ENCODE measurements at places on chromosomes 6 and 20. TPM values are rescaled to one million over a fixed set of nuclear protein-coding genes. Genes with fewer than 3 reads are reported as not detected.

DNA sequence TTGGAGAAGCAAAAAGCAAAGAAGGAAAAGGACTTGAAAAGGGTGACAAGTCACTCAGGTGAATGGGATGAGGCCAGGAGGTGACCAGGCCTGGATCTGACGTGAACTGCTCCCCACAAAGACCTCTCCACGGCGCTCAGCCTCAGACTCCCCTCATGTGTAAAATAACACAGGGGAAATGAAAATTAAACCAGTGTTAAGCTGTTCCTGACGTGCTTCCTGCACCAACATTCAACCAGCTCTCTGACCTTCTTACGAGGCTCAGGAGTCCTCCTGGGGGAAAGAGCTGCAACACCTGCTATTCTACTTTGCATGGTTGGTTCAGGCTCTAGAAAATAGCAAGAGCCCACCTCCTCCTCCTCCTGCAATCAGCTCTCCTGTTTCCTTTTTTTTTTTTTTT, 256.7 kb downstream of the ATXN1 start:
- no peak overlapping the region for H3K27ac ChIP-seq
- no peak overlapping the region for H3K4me3 ChIP-seq
- no peaks in the 10 kb centered on the region for H3K36me3 ChIP-seq
- DNase-seq: no peak

DNA sequence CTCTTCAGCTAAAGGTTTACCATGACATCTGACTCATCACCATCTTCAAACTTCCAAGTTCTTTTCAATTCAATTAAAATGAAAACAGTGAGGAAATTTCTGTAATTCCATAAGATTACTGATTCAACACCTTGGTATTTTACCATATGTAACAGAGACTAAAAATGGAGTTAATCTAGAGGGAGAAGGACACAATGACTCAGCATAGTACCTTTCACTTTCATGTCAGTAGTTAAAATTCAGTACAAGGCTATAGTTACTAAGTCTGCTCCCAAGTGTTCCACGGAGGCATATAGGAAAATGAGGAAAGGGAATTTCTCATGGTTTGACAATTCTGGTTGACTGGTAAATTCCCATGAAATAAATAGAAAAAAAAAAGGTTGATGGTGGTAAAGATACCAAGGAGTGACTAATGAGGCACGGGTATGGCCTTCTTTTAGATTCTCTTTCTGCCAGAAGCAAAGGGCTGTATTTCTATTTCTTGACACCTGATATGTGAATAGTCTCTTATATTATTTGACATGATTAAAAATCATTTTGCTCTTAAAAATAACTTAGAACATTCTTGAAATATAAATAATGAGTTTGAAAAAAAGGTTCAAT, 526.7 kb upstream of the ADGRB3 start:
- DNase-seq: no peak
- H3K4me1 ChIP-seq: no peaks in the 10 kb centered on the region
- H3K4me3 ChIP-seq: no peak overlapping the region
- no peak overlapping the region for H3K27ac ChIP-seq
- H3K36me3 ChIP-seq: no peaks in the 10 kb centered on the region
- H3K27me3 ChIP-seq: no peaks in the 10 kb centered on the region

Gene IL17A
- not detected for total RNA-seq

GRCh38 chr20:17904027-17904426, 64.6 kb downstream of the SNX5 start:
- H3K27ac ChIP-seq: no peak overlapping the region
- no peak overlapping the region for H3K4me3 ChIP-seq
- H3K27me3 ChIP-seq: peaks cover 12% of the 10 kb centered on the region

- no peak for DNase-seq
- H3K27ac ChIP-seq: no peak overlapping the region
- H3K4me1 ChIP-seq: no peaks in the 10 kb centered on the region
- H3K36me3 ChIP-seq: no peaks in the 10 kb centered on the region
- no peaks in the 10 kb centered on the region for H3K27me3 ChIP-seq
These were observed 632.9 kb downstream of the MAFB start for GRCh38 chr20:40056171-40056570.

DNA sequence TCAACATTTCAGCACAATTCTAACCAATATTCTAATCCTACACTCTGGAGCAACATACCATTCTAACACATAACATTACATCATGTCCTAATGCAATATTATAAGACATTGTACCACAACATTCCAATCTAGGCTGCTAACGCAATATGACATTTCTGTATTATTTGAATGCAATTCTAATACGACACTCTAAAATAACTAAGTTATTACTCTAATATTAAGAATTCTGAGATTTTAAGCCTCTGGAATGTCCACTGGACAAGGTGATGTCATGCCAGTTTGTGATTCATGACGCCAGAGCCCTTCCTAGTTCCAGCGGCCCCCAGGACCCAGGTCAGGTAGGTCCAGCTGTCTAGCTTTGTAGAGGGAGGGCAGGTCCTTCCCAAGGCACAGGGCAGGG, 69.7 kb upstream of the SIRPA start:
- H3K27me3 ChIP-seq: peaks cover 30% of the 10 kb centered on the region
- no peak overlapping the region for H3K27ac ChIP-seq
- no peaks in the 10 kb centered on the region for H3K4me1 ChIP-seq
- DNase-seq: no peak
- no peaks in the 10 kb centered on the region for H3K36me3 ChIP-seq

- H3K27ac ChIP-seq: no peak overlapping the region
- no peak for DNase-seq
- peaks cover 14% of the 10 kb centered on the region for H3K4me1 ChIP-seq
- no peaks in the 10 kb centered on the region for H3K27me3 ChIP-seq
- no peaks in the 10 kb centered on the region for H3K36me3 ChIP-seq
- H3K4me3 ChIP-seq: no peak overlapping the region
These were observed 44.6 kb upstream of the TBC1D7 start for GRCh38 chr6:13372688-13373487.

GRCh38 chr20:49846206-49846807, 33.7 kb downstream of the SLC9A8 start:
- peaks cover 6% of the 10 kb centered on the region for H3K36me3 ChIP-seq
- no peaks in the 10 kb centered on the region for H3K27me3 ChIP-seq
- peak; percentile 34 for DNase-seq
- H3K4me1 ChIP-seq: peaks cover 5% of the 10 kb centered on the region
- H3K4me3 ChIP-seq: no peak overlapping the region

GRCh38 chr20:62423326-62423706, 4.0 kb downstream of the RBBP8NL start:
- no peak overlapping the region for H3K27ac ChIP-seq
- DNase-seq: no peak
- no peaks in the 10 kb centered on the region for H3K4me1 ChIP-seq
- H3K27me3 ChIP-seq: no peaks in the 10 kb centered on the region

DNA sequence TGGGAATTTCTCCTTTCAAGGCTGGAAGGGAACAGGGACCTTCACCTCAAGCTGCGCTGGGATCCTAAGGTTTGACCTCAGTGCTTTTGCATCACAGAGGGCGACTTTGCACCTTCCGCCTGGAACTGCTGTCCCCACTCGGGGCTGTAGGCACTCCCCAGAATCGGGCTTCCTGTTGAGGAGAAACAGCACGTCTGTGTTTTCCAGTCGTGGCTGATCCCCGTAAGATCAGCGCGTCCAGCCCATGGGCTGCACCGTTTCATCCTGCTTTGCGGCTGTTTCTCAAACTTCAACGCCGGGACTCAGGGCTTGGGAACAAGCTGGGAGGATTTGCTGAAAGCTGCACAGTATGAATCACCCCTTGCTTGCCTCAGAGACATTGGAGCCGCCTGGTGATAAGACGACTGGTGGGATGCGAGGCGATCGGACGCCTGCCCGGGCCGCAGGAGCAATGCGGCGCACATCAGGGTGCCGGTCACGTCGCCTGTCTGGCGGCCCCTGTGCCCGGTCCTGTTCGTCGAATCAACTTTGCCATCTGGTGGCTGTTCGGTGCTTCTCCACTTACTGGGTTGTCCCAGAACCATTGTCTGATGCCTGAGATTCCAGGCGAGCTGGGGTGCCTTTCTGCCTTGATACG, 53.6 kb upstream of the FRMD1 start:
- no peaks in the 10 kb centered on the region for H3K4me1 ChIP-seq
- no peak overlapping the region for H3K4me3 ChIP-seq
- no peak overlapping the region for H3K27ac ChIP-seq
- H3K36me3 ChIP-seq: no peaks in the 10 kb centered on the region

Data from T-cell (primary cell).